Dermis blood vessel endothelial cell (primary cell): ENCODE measurements at places on chromosomes 6 and 20. TPM values are rescaled to one million over a fixed set of nuclear protein-coding genes. Genes with fewer than 3 reads are reported as not detected.

Gene SAMD5
- total RNA-seq: 1.0 and 1.1 TPM in 2 replicates

Gene DUSP15
- total RNA-seq: 0.14 and 0.34 TPM in 2 replicates

Gene RRAGD
- 0.51 and 1.2 TPM in 2 replicates for total RNA-seq

Gene EXOC2
- total RNA-seq: 57.3 and 62.9 TPM in 2 replicates

Gene IL22RA2
- total RNA-seq: not detected in 2 replicates

Gene DHX16
- 39.3 and 52.6 TPM in 2 replicates for total RNA-seq

Gene FAM83D
- total RNA-seq: 23.5 and 67.6 TPM in 2 replicates

Gene IYD
- total RNA-seq: under 0.01 TPM in 1 of 2 replicates, not detected in the other

Gene EPHA7
- under 0.01 TPM in 2 replicates for total RNA-seq

Gene SLC52A3
- total RNA-seq: 0.23 TPM in 1 of 2 replicates, not detected in the other

Gene MAS1
- not detected in 2 replicates for total RNA-seq

Gene KIZ
- 5.7 and 7.5 TPM in 2 replicates for total RNA-seq

Gene ALDH8A1
- total RNA-seq: 0.37 and 0.51 TPM in 2 replicates

Gene RHAG
- total RNA-seq: not detected in 2 replicates

Gene VWA7
- 0.05 and 0.34 TPM in 2 replicates for total RNA-seq

Gene FRK
- 0.05 and 0.17 TPM in 2 replicates for total RNA-seq

Gene GSTA3
- not detected in 2 replicates for total RNA-seq

Gene TTK
- total RNA-seq: 8.5 and 37.9 TPM in 2 replicates

Gene PTPN1
- total RNA-seq: 28.8 and 42.1 TPM in 2 replicates

Gene CSNK2A1
- 128 and 213 TPM in 2 replicates for total RNA-seq

Gene C20orf144
- 0.05 TPM in 1 of 2 replicates, not detected in the other for total RNA-seq

Gene IL17A
- not detected in 2 replicates for total RNA-seq

Gene SPTLC3
- total RNA-seq: 0.68 and 1.4 TPM in 2 replicates

Gene SLC44A4
- total RNA-seq: 0.05 and 0.17 TPM in 2 replicates

Gene ACTL10
- 1.9 and 2.2 TPM in 2 replicates for total RNA-seq

Gene PLA2G7
- total RNA-seq: not detected in 2 replicates

Gene ETV7
- 0.09 and 0.17 TPM in 2 replicates for total RNA-seq

Gene CST4
- not detected in 2 replicates for total RNA-seq

Gene ERVFRD-1
- total RNA-seq: under 0.01 and 0.05 TPM in 2 replicates

Gene ENPP1
- 0.34 and 0.98 TPM in 2 replicates for total RNA-seq

Gene SLC12A5
- 0.17 and 0.47 TPM in 2 replicates for total RNA-seq

Gene GPSM3
- total RNA-seq: 3.1 and 8.7 TPM in 2 replicates
